Activated CD8-positive, alpha-beta memory T cell treated with anti-CD3 and anti-CD28 coated beads for 24 hours (primary cell): ENCODE measurements at places on chromosomes 4 and X.

DNA sequence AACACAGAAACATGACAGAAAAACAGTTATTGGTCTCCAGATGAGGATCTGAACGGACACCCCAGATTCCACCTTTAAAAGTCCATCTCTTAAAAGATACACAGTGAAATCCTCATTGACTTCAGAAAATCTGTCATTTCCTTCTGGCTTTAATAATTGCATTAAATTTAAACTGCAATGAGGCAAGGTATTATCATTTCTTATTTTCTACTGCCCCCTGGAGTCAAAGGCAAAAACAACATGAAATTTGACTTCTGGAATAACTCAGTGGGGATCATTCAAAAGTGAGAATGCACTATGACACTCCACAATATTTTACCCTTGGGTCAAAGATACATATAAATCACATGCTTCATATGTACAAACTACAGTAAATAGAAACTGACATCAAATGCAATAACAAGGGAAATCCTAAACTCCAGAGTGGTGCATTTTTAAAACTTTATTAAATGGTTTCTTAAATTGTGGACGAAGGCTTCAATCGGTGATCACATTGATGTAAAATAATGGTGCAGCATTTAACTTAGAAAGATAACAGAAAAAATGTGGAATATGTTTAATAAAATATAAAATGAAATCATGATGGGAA lies 56.4 kb upstream of the SPANXN1 start:
- no peak for DNase-seq

- DNase-seq: no peak
Observed at GRCh38 chr4:77094496-77094895, 18.7 kb upstream of the CCNI start.

DNA sequence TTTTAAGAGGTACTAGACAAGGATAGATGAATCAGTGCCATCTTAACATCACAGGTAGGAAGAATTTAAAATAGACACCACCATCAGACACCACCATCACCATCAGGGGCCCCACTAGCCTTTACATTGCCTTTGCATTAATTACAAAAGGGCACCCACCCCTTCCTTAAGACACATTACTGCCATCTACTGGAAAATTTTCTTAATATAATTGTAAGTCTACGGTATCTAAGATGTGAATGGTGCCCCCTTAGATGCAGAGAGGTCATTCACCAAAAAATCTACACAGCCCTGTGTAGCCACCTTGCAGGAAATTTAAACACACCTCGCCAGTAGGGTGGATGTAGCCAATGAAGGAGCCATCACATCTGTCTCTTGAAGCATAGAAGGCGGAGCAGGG lies 184.1 kb downstream of the MID1IP1 start:
- no peak for DNase-seq

- no peak for DNase-seq
Observed at GRCh38 chrX:36501169-36501702, 506.9 kb upstream of the FAM47C start.

DNA sequence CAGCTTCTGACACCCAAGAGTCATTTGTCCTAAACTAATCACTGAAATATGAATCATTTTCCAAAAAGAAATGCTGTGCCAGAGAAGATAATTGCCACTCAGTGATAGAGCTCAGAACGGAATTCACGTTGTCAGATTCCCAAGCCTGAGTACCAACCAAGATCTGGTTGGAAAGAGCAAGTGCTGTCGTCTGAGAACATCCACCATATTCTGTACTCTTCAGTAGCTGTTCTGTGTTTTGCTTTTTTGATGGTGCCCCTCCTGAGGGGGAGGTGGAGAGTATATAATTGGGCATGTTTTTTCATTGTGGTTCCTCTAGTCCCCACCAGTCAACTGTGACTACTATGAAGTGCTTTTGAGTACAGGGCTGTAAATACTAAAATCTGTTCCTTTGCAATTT lies 13.2 kb downstream of the RUFY3 start:
- DNase-seq: no peak

DNA sequence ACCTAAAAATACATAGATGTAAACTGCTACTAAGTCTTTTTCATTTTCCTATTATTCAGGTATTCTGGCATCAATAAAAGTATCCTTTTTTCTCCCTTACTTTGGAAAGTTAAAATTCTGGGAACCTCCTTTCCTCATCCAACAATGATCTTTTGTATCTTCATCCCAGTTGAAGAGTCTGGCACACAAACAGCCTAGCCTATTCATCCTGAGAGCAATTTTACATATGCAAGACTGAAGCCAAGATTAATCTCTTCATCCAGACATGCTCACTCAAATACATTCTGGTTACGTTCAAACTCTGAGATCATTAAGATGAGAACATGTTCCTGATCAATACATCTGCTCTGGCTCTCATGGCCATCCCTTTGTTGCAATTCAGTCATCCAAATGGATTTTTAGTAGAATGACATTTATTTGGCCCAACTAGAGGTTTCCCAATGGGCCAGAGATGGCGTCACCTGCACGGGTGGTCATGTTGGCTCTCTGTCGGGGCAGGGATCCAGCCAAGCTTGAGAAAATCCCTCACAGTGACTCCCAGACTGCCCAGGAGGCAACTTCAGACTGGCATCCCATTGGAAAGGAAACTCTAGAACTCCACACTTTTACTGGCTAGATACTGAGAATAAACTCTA lies 135.3 kb upstream of the VCX2 start:
- no peak for DNase-seq

DNA sequence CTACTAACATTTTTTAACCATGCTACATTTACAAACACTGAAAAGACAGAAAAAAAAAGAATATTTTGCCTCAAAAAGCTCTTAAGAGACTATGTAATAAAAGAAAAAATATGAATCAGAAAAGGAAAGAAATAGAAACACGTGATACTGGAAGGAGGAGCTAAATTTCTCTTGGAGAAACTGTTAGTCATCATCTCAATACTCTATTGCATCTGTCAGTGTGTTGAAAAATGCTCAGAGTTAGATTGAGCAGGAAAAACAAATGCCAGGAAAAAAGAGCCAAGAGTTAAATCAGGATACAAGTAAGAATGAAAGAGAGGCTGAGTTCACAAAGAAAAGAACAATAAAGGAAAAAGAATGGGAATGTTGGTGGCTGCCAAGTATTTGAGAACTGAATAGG lies 2.6 kb downstream of the RAB28 start:
- no peak for DNase-seq

GRCh38 chr4:145485120-145485519 lies 3.5 kb downstream of the SMAD1 start:
- no peak for DNase-seq

- DNase-seq: no peak
Observed at GRCh38 chr4:152000518-152000917, 239.7 kb upstream of the GATB start.

DNA sequence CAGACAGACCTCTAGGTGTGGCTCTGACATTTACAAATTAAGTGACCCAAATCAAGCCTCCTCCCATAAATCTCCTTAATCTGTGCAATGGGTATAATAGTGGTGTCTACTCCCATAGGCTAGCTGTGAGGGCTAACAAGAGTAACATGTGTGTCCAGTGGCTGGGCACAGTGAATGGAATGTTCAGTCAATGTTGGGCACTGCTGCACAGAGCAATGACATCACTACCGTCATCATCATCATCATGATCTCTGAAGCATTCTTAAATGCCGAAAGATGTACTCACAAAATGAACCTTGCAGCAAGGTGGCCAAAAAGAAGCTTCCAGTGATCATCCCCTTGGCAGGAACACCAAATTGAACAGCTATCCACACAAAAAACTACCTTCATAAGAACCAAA lies 43.5 kb downstream of the CHRNA9 start:
- no peak for DNase-seq

- DNase-seq: no peak
Observed at GRCh38 chrX:100600758-100601157, 16.0 kb downstream of the TNMD start.

GRCh38 chr4:41070516-41071281 lies 143.6 kb downstream of the APBB2 start:
- DNase-seq: no peak

GRCh38 chr4:7286798-7287197 lies 94.5 kb downstream of the SORCS2 start:
- DNase-seq: no peak

GRCh38 chr4:154506253-154506652 lies 14.7 kb upstream of the DCHS2 start:
- no peak for DNase-seq

GRCh38 chrX:102930990-102931756 lies 5.9 kb upstream of the RAB40AL start:
- DNase-seq: no peak

GRCh38 chrX:153620576-153620975 lies 21.6 kb upstream of the CCNQ start:
- DNase-seq: no peak

GRCh38 chrX:102085706-102086105 lies 39.8 kb upstream of the TCEAL2 start:
- DNase-seq: no peak

- no peak for DNase-seq
Observed at GRCh38 chr4:87517621-87518020, 11.6 kb downstream of the SPARCL1 start.

- peak; percentile 51 for DNase-seq
Observed at GRCh38 chrX:71667328-71668247, at the start of gene LOC101059915. Gene LOC101059915 (plus strand): TSS chrX:71667546.

GRCh38 chr4:142585411-142585810 lies 260.7 kb downstream of the INPP4B start:
- DNase-seq: no peak

- DNase-seq: no peak
Observed at GRCh38 chr4:10175626-10176025, 59.0 kb upstream of the WDR1 start.

DNA sequence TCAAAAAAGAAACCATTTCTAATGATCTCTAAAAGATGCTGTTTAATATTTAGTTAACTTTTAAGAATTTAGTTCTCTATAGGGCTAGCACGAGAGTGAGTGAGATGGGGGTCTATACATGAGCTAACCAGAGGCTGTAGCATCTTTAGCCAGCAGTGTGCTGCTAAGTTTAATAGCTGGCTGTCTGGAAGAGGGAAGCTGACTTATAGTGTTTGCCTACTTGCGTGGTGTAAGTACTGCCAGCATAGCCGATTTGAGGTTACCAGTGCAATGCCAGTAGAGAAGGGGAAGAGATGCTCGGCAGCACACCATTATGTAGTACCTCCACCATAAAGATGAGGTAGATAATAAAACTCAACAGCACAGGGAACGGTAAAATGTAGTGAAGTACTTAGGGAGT lies 47.1 kb upstream of the TMEM131L start:
- no peak for DNase-seq

GRCh38 chrX:30196322-30196721 lies 19.0 kb upstream of the MAGEB2 start:
- no peak for DNase-seq

DNA sequence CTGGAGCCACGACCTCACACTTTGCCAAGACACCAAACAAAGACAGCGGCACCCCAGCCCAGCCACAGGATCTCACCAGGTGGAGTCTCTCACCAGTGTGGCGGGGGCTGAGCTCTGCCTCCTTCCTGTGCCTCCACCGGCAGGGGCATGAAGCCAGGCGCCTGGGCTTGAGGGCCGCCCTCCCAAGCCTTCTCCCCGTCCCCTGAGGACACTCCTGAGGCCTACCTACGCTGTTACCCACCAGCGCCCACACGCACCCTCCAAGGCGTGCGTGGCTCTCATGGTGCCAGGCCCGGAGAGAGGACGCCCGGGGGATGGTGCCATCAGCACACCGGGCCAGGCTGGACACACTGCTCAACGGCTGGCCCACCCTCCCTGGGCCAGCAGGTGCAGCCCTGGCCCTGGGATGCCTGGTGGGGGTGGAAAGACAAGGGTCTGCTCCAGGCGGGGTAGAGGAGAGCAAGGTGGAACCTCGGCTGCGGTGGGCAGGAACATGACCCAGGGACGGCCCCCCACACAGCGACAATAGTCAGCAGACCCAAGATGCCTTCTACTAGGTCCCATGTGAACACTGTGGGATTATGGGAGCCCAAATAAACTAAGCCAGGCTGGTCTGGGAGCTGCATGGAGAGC lies 22.1 kb downstream of the NELFA start:
- no peak for DNase-seq

- DNase-seq: no peak
Observed at GRCh38 chr4:31947101-31947500, 1226.9 kb downstream of the PCDH7 start.

- DNase-seq: no peak
Observed at GRCh38 chr4:33061727-33062126, 2341.6 kb downstream of the PCDH7 start.

GRCh38 chr4:79198951-79199587 lies 126.8 kb downstream of the NAA11 start:
- no peak for DNase-seq

DNA sequence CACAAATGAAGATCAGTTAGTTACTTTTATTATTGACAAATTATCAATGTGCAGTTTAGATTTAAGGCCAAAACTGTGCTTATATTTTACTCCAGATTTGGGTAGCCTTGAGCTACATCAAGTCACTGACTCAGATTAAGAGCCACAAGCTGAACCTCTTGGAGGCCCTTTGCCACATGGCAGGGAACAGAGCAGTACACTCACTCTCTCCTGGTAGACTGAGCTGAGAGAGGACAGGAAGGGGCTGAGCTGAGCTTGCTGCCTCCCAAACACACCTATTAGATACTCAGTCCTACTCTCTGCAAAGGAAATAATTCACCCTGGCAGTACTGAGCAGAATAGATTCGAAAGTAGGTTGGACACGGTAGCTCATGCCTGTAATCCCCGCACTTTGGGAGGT lies 7.8 kb downstream of the STAP1 start:
- no peak for DNase-seq

DNA sequence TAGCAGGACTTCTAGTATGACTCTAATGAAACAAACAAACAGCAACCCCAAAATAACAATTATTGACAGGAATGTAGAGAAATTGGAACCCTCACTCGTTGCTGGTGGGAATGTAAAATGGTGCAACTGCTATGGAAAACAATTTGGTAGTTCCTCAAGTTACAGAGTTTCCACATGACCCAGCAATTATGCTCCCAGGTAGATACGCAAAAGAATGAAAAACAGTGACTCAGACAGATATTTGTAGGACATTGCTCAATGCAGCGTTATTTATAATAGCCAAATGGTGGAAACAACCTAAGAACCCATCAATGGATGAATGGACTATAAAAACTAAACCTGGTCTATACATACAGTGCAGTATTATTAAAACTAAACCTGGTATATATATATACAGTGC lies 646.1 kb upstream of the FRG1 start:
- DNase-seq: no peak

DNA sequence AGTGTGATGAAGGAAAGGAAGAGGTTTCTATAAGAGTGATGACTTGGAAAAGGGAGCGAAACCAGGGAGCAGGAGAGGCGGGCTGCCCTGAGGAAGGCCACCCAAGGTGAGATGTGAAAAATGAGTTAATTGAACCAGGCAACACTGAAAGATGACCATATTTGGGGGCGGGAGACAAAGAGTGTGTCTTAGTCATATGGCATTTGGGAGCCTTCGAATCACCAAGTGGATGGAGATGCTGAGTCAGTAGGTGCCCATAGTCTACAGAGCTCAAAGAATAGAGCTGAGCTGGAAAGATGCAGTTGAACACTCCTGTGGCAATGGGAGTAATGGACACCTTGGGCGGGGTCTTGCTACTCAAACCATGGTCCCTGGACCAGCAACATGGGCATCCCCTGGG lies 8.3 kb upstream of the TLR8 start:
- DNase-seq: no peak

GRCh38 chrX:46665232-46666152 lies 91.9 kb downstream of the CHST7 start:
- no peak for DNase-seq
